ENCODE measurements at places on chromosomes 2 and 18.

- DNase-seq: no peak
Observed at GRCh38 chr2:174775571-174775980, 11.3 kb upstream of the CHRNA1 start.

GRCh38 chr18:70553936-70554260 lies 265.1 kb downstream of the SOCS6 start:
- DNase-seq: no peak

DNA sequence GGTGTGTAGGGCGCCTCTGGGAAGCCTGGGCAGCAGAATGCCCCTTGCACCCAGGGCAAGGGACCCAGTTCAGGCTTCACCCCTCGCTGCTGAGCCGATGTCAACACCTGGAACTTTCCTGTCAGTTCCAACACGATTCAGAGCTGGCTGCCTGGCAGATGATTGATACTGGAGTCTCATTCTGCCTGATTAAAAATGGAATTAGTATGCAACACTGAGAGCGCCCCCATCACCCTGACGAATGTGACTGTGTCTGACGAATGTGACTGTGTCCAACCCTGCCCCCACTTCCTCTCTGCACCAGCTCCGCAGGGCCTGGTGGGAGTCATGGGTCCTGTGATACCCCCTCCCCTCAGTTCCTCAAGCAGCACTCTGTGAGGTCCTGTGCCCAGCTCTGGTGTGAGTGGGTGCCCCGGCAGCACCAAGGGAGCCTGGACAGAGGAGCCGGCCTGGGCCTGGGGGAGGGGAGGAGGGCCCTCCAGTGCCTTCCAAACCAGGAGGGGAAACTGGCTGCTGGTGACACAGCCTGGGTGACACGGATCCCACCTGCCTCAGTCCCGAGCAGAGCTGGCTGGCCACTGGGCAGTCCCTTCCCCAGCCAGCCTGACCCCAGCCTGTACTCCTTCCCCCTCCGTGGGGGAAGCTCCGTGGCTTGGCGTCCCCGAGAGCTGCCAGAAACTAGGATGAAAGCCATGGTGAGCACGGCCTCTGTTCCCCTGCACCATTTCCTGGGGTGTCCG lies 41.4 kb upstream of the ALPP start:
- DNase-seq: no peak

- no peak for DNase-seq
Observed at GRCh38 chr2:37307500-37307899, 17.1 kb downstream of the PRKD3 start.

DNA sequence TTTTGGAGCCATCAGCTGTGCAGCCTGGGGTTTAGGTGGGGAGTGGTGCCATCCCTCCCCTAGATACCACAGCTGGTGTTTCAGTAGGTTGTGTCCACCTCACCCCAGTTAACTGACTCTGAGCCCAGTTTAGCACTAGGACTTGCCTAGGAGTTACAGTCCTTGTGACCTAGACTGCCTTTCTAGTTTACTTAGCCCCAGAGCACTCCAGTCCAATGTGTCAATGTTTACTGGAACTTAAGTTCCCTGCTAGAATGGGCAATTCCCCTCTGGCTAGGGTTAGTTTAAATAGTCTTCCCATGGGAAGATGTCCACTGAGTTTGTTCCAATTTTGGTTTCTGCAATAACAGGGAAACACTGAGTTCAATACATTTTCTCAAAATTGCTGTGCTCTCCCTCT lies 909.2 kb downstream of the CCDC85A start:
- DNase-seq: no peak

DNA sequence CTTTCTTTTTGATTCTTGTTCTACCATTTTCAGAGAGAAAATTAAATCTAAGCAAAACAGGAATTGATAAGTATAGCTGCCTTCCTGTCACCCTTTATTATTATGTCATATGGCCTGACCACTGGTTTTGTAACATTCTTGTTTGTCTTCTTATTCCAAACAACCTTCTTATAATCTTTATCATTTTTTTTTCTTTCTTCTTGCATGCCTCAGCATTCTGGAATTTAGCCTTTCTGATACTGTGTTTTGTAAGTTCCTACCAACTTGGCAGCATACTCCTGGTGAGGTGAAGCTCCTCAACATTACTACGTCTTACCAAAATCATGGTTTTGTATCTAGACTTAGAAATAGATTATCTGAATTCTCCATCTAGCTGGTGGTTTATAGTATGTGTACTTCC lies 199.2 kb downstream of the CAMKMT start:
- DNase-seq: no peak

DNA sequence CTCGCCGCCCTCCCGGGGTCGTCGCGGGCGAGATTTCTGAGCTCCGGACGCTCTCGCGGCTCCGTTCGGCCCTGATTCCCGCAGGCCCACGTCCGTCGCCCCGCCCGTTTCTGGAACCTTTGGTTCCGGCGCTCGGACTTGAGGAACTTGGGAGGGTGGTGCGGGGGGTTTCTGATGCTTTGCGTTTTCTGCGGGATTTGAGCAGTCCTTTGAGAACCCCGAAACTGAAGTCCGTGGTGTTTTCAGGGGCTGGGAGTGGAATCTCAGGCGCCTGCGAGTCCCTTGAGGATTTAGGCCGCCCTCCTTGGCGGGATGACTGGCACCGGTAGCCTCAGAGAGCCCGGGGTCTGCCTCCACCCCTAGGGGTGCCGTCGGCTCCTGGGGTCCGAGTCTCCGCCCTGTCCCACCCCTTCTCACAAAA lies 336 bp downstream of the THNSL2 start:
- no peak for DNase-seq
